Stimulated activated CD4-positive, alpha-beta T cell treated with anti-CD3 and anti-CD28 coated beads, Interleukin-4, amount 100 ng/mL, for 1 hour (primary cell): ENCODE measurements at places on chromosomes 13 and 19.
A peak's percentile ranks its signal among the peaks of the same experiment; 100 is the strongest.

DNA sequence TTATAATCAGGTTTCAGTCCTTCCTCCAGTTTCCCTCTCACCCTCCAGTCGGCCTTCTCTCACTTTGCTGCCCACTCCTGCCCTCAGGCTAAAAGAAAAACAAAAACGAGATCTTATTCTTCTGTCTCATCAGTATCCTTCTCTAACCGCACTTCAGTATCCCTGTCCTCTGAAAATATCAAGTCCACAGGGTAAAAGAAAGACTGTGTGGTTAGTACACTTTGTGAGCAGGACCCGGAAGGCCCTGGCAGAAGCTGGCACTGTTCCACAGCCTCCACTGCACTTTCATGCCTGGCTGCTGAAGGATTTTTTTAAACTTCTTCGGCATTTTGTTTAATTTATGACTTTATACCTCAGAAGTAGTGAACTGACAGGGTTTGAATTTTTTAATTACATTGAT lies 51.8 kb downstream of the TM9SF2 start:
- no peak for DNase-seq

DNA sequence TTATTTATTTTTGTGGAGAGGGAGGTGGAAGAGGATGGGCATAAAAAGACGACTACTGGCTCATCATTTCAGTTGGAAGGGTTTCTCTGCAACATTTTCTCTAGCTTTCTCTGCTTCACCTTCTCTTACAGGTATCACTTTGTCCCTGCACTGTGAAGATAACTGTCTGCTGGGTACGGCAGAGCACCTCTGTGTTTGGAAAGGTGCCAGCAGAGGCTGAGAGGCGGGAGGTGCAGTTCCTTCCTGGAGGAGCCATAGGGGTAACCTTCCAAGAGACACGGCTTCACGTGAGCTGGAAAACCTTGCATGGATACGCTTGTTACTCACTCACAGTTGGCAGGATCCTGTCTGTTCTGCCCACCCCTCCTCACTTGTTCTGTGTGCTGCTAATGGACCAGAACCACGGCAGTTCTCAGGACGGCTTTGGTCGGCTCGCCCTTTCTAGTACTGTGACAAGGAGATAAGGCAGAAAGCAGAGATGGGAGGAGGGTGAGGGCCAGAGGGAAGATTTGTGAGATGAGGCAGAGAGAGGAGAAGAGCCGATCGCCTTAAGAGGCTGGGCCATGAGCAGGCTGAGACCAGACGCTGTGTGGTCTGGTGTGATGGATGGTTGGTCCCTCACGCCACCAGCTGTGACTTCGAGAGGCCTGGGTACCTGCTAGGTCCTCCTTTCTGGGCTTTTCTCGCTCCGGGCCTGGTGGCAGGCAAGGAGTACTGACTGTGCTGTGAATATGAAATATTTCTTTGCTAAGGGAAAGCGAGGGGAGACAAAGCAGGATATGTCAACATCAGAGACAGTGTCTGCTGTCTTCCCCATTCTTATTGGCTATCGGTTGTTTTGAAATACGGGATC lies 66.8 kb downstream of the MRPL57 start:
- DNase-seq: no peak

GRCh38 chr13:44303681-44304432 lies 69.8 kb upstream of the SERP2 start:
- DNase-seq: no peak

DNA sequence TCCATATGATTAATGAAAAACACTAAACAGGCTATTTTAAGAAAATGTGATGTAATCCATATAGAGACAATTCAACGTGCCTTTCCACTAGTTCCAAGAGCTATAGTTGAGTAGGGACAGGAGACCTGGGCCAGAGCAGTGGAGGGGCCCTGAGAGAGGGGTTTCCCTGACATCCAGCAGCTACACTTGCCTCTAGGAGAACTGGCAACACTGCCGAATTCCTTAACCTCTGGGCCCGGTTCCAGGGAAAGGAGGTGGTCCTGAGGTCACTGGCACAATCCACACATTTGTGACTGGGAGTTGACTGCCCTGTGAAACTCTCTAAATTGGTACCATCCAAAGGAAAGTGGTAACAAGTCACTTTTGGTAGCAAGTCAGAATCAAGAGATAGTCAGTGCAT lies 264.4 kb downstream of the DCLK1 start:
- DNase-seq: no peak

GRCh38 chr19:7348587-7349230 lies at the start of gene ARHGEF18:
Gene ARHGEF18, plus strand, starts transcription at chr19:7348937. Its CDS starts 13,954 bp downstream, at chr19:7362891.
- DNase-seq: peak; percentile 45

DNA sequence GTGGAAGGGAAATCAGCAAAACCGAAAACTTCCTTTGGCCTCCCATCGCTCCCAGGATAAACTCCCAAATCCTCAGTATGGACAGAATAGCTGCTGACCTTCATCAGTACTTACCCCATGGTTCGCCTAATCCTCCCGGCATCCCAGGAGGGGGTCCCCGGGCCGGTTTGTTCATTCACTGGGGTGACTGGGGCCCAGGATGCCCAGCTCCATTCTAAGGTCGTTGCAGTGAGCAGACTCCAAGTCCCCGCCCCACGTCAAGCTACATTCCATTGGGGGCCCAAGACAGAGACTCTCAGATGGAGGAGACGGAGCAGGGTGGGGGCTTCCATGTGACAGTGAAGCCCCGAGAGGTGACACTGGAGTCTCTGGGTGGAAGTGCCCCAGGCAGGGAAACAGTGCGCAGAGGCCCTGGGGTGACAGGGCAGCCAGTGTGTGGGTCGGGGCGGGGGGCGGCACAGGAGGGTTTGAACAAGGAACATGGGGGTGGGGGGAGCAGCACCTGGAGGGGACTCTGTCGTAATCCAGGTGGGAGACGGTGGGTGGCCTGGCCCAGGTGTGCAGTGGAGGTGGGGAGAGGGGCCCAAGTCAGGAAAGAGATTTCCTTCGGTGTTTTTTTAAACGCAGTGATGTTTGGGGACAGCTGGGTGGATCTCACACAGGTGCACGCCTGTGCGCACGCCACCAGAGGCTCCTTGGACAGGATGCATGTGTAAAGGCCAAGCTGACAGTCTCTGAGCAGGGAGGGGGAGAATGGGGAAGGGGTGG lies 5.1 kb downstream of the SSBP4 start:
- DNase-seq: no peak

DNA sequence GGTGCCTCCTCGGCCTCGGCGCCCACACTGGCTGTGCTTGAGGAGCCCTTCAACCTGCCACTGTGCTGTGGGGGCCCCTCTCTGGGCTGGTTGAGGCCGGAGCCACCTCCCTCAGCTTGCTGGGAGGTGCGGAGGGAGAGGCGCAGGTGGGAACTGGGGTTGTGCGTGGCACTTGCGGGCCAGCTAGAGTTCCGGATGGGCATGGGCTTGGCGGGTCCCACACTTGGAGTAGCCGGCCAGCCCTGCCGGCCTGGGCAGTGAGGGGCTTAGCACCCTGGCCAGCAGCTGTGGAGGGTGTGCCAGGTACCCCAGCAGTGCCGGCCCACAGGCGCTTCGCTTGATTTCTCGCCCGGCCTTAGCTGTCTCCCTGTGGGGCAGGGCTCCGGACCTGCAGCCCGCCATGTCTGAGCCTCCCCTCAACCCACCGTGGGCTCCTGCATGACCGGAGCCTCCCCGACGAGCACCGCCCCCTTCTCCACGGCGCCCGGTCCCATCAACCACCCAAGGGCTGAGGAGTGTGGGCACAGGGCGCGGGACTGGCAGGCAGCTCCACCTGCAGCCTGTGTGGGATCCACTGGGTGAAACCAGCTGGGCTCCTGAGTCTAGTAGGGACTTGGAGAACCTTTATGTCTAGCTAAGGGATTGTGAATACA lies 723.8 kb downstream of the DIAPH3 start:
- no peak for DNase-seq
